Stimulated activated CD8-positive, alpha-beta memory T cell treated with anti-CD3 and anti-CD28 coated beads, Interleukin-4, amount 100 ng/mL, for 1 hour (primary cell): ENCODE measurements at places on chromosomes 12 and 14.

- no peak for DNase-seq
Observed at GRCh38 chr12:67921286-67921685, 68.0 kb upstream of the IFNG-AS1 start.

- DNase-seq: no peak
Observed at GRCh38 chr12:113066813-113067400, 10.4 kb downstream of the DTX1 start.

- DNase-seq: no peak
Observed at GRCh38 chr14:90484291-90484690, 87.5 kb downstream of the CALM1 start.

DNA sequence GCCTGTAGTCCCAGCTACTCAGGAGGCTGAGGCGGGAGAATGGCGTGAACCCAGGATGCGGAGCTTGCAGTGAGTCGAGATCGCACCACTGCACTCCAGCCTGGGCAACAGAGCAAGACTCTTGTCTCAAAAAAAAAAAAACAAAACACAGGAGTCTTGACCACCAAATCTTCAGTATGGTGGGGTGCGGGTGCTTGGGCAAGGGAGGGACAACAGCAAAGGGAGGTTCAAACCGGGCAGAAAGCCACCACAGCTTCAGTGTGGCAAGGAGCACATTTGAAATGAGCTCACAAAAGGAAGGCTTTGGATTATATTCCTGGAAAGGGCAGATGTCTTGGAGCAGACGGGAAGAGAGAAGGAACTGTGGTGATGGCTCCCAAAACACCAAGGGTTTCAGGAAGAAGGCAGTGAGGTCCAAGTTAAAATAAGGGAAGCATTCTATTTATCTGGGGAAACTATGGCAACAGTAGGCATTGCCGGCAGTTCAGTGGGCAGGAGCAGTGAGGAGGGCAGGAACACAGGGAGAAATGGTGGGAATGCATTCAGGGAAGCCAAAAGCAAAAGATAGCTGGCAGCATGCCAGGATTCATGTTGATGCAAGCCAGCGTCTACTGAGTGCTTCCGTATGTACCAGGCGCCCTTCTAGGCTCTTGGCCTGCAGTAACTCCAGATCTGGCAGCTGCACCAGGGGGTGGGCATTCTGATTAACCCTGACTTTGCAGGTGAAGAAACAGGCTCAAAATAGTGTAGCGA, 51.0 kb upstream of the SRSF5 start:
- no peak for DNase-seq

DNA sequence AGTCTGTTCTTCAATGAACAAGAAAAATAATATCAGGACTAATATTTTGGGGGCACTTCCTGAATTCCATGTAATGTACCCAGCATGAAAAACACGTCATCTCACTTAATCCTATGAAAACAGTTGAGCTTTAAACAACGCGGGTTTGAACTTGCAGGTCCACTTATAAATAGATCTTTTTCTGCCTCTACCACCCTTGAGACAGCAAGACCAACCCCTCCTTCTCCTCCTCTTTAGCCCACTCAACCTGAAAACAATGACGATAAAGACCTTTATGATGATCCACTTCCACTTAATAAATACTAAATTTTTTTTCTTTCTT, 203.9 kb upstream of the KRR1 start:
- no peak for DNase-seq

- no peak for DNase-seq
Observed at GRCh38 chr14:51023964-51024363, 70.9 kb downstream of the TRIM9 start.

GRCh38 chr14:42710071-42710470, 1103.4 kb downstream of the LRFN5 start:
- DNase-seq: no peak

- DNase-seq: no peak
Observed at GRCh38 chr12:89080793-89081465, 271.4 kb downstream of the DUSP6 start.

- no peak for DNase-seq
Observed at GRCh38 chr14:39258782-39259545, 25.2 kb downstream of the MIA2 start.

GRCh38 chr12:98238515-98239130, 276.8 kb upstream of the TMPO start:
- DNase-seq: no peak

- no peak for DNase-seq
Observed at GRCh38 chr12:27396216-27396815, 50.2 kb upstream of the SMCO2 start.

- no peak for DNase-seq
Observed at GRCh38 chr12:43556057-43556456, 4.1 kb upstream of the ADAMTS20 start.

GRCh38 chr12:19794116-19794515, 354.8 kb downstream of the AEBP2 start:
- no peak for DNase-seq

- no peak for DNase-seq
Observed at GRCh38 chr12:111275308-111275707, 93.6 kb downstream of the PHETA1 start.

DNA sequence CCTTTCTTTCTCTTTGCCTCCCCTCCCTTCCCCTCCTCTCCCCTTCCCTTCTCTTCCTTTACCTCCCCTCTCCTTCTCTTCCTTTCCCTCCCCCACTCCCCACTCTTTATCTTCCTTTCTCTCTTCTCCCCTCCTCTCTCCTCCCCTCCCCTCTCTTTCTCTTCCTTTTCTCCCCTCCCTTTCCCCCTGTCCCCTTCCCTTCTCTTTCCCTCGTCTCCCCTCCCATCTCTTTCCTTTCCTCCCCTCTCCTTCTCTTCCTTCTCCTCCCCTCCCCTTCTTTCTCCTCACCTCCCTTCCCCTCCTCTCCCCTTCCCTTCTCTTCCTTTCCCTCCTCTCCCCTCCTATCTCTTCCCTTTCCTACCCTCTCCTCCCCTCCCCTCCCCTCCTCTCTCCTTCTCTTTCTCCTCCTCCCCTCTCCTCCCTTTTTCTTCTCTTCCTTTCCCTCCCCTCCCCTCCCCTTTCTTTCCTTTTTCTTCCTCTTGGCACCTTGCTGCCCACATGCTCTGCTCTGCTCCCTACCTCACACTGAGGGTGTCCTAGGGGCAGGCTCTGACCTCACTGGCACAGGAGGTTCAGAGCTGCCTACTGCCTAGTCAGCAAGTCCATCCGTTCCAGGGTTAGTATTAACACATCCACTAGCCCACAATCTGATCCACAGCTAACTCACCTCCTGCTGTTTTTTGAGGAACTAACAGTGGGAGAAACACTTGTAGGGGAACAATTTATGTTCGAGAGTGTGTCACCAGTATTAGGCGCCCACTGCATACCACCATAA, 101.0 kb downstream of the NUAK1 start:
- no peak for DNase-seq

- DNase-seq: no peak
Observed at GRCh38 chr12:53025250-53025649, 19.0 kb downstream of the EIF4B start.

GRCh38 chr12:43914923-43915468, 79.1 kb downstream of the TMEM117 start:
- DNase-seq: no peak

GRCh38 chr14:92135269-92135668, 13.5 kb downstream of the CPSF2 start:
- no peak for DNase-seq

- no peak for DNase-seq
Observed at GRCh38 chr14:104769324-104770071, 16.6 kb downstream of the SIVA1 start.

DNA sequence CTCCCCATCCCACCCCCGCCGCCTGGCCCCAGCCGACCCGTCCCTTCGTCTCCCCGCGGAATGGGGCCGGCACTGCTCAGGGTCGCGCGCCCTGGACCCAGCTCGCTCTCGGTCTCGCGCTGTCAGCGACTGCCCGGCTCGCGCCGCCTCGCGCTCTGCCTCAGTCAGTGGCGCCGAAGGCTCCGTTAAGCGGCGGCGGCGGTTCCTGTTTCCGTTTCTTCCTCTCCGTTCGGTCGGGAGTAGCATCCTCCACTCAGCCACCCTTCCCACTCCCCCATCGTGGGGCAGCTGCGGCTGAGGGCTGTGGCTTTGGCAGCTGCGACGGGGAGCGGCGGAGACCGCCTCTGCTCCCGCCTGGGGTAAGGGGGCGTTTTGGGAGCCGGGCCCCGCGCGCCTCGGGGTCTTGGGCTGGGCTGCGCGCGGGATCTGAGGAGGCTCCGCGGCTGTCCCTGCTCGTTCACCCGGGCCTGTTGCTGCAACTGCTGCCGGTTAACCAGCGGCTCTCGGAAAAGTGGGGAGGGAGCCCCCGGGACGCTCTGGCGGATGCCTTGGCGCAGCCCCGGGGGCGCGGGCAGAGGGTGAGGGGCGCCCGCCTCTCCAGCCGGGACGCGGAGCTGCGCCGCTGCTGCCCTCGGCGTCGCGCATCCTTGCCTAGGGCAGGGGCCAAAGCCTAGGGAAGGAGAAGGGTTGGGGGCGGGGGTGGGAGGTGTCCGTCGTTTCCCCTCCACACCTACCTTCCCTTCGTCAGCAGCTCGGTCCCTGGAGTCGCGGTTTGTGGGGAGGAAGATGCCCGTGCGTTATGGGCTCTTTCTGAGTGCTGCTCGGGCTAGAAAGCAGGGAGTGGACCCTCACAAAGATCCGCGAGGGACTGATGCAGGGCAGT, 567 bp downstream of the FUT8 start:
- DNase-seq: no peak

DNA sequence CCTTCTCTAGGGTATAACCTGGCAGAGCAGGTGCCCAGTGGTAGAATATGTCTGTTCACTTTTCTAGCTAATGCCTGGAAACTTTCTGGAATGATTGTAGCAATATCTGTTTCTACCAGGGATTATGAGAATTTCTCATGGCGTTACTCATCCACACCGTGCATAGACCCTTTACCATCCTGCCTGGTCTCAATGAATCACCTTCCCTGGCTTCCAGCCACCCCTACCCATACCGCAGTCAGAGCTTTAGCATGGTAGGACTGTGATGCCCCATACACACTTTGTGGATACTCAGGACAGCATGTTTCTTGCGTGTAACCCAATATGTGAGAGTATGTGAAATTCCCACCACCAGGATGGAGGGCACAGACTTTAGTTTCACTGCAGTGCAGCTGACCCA, 45.4 kb downstream of the TUNAR start:
- no peak for DNase-seq

DNA sequence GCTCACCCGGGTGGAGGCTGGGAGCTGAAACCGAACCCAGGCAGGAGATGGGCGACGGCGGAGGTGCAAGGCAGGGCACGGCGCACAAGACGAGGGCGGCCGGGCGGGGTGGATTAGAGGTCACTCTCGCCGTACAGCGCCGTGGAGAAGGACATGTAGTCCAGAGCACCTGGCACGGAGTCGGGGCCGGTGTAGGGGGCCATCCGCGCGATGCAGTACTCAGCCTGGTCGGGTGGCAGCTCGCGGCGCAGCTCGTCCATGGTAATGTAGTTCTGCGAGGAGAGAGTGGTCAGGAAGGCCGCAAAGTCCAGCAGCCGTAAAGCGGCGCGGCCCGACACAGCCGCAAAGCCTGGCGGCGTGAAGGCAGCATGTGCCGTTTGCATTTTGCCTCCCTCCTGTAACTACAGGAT, 81.9 kb upstream of the ZFP36L1 start:
- no peak for DNase-seq

GRCh38 chr14:103002578-103003350, 54.6 kb downstream of the CDC42BPB start:
- DNase-seq: no peak

DNA sequence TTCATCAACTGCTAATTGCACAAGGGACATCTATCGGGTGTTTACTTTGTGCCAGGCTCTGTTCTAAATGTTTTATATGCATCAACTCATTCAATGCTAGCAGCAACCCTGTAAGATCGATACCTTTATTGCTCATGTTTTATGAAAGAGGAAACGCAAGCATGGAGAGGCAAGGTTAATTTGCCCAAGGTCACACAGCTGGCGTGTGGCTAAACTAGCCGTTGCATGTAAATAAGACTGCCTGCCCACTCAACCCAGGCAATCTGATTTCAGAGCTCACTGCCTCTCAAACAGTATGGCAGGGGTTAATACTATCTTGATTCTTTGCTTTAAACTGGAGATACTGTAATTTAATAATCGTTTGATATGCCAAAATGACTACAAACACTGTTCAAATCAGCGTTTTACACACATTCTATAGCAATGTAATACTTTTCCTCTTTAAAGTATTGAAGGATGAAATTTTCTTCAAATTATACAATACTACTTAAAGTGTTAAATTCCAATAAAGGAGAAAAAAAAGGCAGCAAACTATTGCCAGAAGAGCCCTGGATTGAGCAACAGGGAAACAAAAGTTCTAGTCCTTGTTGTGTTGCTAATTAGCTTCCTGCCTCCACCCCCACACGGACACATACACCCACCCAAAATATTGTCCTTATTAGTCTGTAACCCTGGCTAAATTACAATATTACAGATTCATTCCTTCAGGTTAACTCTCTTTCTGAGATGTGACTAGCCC, 39.1 kb upstream of the DHRS7 start:
- DNase-seq: no peak

DNA sequence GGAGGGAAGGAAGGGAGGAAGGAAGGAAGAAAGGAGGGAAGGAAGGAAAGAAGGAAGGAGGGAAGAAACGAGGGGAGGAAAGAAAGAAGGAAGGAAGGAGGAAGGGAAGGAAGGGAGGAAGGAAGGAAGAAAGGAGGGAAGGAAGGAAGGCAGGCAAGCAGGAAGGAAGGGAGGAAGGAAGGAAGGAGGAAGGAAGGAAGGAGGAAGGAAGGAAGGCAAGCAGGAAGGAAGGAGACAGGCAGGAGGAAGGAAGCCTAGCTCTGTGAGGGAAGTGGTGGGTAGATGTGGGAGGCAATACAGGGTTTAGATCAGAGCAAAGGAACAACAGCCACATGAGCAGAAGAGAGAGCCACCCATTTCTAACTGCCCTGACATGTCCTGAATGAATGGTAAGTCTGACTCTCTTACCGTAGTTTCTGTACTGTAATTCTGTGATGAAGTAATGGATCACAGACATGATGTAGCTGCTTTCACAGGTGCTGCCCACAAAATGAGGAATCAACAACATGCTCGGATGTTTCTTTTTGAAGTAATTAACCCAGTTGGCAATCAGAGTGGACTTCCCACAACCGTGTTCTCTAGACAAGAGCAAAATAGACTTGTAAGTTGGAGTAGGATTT, 24.4 kb upstream of the HSP90B1 start:
- DNase-seq: no peak

DNA sequence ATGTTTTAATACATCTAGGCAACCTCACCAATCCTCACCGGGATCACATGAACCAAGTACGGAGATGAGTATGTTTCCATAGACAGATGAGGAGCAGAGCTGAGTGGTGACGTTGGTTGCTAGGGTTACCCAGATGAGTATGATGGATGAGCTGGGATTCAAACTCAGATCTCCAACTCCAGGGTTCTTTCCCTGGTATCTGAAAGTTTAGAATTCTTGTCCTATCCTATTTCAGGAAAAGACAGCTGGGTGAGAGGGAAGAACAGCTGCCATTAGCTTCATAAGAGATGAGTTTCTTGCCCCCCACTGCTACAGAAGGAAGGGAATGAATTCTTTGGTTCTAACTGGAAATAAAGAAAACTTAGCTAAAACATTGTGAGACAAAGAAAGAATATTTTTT, 728.9 kb upstream of the TBX3 start:
- no peak for DNase-seq

GRCh38 chr12:132389526-132390286, 60.3 kb upstream of the GALNT9 start:
- no peak for DNase-seq
